Activated CD4-positive, alpha-beta T cell treated with anti-CD3 and anti-CD28 coated beads, Interleukin-2, amount 10 ng/mL, durations not matched to agents 7 days and 5 days (primary cell): ENCODE measurements at places on chromosomes 16 and 17. TPM values are rescaled to one million over a fixed set of nuclear protein-coding genes. Genes with fewer than 3 reads are reported as not detected.
A peak's percentile ranks its signal among the peaks of the same experiment; 100 is the strongest.

GRCh38 chr17:65588181-65588808 is 26.8 kb upstream of the AXIN2 start:
- H3K27ac ChIP-seq = no peak overlapping the region
- no peaks in the 10 kb centered on the region for H3K36me3 ChIP-seq
- H3K27me3 ChIP-seq = no peaks in the 10 kb centered on the region
- H3K4me1 ChIP-seq = peaks cover 18% of the 10 kb centered on the region

DNA sequence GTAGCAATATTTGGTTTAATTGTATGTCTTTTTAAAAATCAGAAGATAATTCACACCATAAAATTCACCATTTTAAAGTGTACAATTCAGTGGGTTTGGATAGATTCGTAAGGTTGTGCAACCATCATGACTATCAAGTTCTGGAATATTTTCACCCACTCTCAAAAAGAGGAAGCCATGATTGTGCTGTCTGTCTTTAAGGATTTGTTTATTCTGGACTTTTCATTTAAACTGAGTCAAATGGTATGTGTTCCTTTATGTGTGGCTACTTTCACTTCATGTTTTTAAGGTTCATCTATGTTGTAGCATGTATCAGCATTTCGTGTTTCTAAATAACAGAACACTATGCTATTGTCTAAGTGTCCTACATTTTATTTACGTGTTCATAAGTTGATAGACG is 68.1 kb upstream of the CPHXL start:
- H3K36me3 ChIP-seq = no peaks in the 10 kb centered on the region
- no peak for DNase-seq
- no peak overlapping the region for H3K27ac ChIP-seq
- H3K4me1 ChIP-seq = no peaks in the 10 kb centered on the region

- no peaks in the 10 kb centered on the region for H3K27me3 ChIP-seq
- DNase-seq = no peak
- H3K4me1 ChIP-seq = no peaks in the 10 kb centered on the region
- H3K4me3 ChIP-seq = no peak overlapping the region
Measured at GRCh38 chr17:76943781-76944213, 75.6 kb downstream of the MGAT5B start.

GRCh38 chr17:82848022-82848592 is 8.3 kb upstream of the ZNF750 start:
- H3K4me3 ChIP-seq = peak overlapping the region; percentile 20
- no peaks in the 10 kb centered on the region for H3K27me3 ChIP-seq
- peaks cover 16% of the 10 kb centered on the region for H3K4me1 ChIP-seq
- H3K36me3 ChIP-seq = peaks cover 6% of the 10 kb centered on the region
- peak overlapping the region; percentile 70 for H3K27ac ChIP-seq

DNA sequence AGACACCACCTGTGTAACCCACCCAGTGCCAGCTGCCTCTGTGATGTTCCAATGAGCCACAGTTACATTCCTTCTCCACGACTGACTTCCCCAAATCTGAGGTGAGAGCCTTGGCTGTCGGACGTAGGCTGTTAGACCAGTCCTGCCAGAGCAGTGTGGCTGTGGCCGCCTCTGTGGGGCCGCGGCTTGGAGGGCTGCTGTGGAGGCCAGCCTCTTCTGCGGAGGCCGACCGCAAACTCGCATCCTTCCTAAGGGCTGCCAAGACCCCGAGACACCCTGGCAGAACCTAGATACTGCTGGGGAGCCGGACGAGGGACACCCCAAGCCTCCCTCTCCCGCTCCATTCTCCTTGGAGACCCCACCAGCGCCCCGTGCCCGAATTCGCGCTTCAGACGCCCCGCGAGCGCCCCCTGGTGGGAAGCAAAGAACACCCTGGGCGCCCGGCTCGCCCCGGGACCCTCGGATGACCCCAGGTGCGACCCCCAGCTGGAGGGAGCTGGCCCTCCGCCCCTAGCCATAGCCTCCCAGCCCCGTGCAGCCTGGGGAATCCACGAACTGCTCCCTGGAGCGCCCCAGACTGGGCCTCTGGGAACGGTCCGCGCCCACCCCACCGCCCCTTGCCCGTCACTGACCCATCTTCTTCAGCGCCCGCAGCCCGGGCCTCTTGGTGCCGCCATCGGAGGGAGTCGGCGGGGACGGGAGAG is 547 bp downstream of the PLCD3 start:
- H3K27me3 ChIP-seq = peaks cover 6% of the 10 kb centered on the region
- no peaks in the 10 kb centered on the region for H3K36me3 ChIP-seq
- H3K4me1 ChIP-seq = peaks cover 17% of the 10 kb centered on the region
- H3K27ac ChIP-seq = no peak overlapping the region
- peak; percentile 54 for DNase-seq

GRCh38 chr17:77319211-77320043 is 178.7 kb downstream of the SEC14L1 start:
- DNase-seq = peak; percentile 29
- peaks cover 5% of the 10 kb centered on the region for H3K27me3 ChIP-seq
- H3K27ac ChIP-seq = peak overlapping the region; percentile 9
- peaks cover 26% of the 10 kb centered on the region for H3K4me1 ChIP-seq

DNA sequence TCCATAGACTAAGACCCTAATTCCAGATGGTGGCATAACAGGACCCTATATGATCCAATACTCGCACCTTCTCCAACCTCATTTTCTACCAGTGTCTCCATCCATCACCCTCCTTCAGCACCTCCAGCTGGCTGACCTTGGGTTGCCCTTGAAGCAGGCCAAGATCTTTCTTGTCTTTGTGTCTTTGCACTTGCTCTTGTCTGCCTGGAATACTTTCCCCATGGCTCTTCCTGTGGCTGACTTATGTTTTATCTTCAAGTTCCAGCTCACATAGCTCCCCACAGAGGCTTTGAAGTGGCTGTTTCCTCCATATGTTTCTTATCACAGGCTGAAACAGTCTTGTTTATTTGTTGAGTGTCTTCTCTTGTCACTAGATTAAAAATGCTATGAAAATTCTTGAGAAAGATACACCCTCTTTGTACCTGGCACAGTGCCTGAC is 29.6 kb upstream of the MMD start:
- peaks cover 12% of the 10 kb centered on the region for H3K27me3 ChIP-seq
- H3K27ac ChIP-seq = no peak overlapping the region
- H3K4me1 ChIP-seq = peaks cover 17% of the 10 kb centered on the region
- H3K4me3 ChIP-seq = no peak overlapping the region
- H3K36me3 ChIP-seq = no peaks in the 10 kb centered on the region

GRCh38 chr17:46942441-46943217 is 19.7 kb downstream of the GOSR2 start:
- H3K4me3 ChIP-seq = no peak overlapping the region
- H3K27ac ChIP-seq = no peak overlapping the region
- H3K36me3 ChIP-seq = peaks cover 22% of the 10 kb centered on the region
- H3K4me1 ChIP-seq = peaks cover 19% of the 10 kb centered on the region
- DNase-seq = peak; percentile 58

DNA sequence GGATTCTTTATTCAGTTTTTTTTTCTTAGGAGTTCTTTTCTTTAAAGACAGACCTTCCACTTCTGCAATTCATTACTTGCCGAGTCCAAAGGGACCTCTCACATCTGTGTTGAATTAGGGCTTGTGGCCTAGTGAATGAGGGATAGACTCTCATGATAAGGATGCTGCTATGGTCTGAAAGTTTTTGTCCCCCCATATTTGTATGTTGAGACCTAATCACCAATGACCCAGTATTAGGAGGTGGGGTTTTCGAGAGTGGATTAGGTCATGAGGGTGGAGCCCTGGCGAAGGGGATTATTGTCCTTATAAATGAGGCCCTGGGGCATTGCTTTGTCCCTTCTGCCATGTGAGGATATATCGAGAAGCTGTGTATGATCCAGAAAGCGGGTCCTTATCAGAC is 9.5 kb downstream of the KRT12 start:
- H3K27me3 ChIP-seq = peaks cover 20% of the 10 kb centered on the region
- H3K4me3 ChIP-seq = no peak overlapping the region
- peaks cover 2% of the 10 kb centered on the region for H3K4me1 ChIP-seq
- H3K27ac ChIP-seq = no peak overlapping the region

- H3K27me3 ChIP-seq = no peaks in the 10 kb centered on the region
- no peak overlapping the region for H3K27ac ChIP-seq
- no peaks in the 10 kb centered on the region for H3K4me1 ChIP-seq
Measured at GRCh38 chr16:54519161-54519695, 232.6 kb upstream of the IRX3 start.

Gene ACE
- total RNA-seq = 4.1 TPM

Gene FOXC2
- total RNA-seq = not detected

Gene SPN
- 351 TPM for total RNA-seq

Gene SHISA6
- not detected for total RNA-seq

Gene CBX8
- 6.4 TPM for total RNA-seq

Gene JUP
- 0.99 TPM for total RNA-seq

Gene FOXN1
- not detected for total RNA-seq

Gene CCL3
- total RNA-seq = 3.7 TPM

Gene HLF
- total RNA-seq = 0.65 TPM

Gene GRB7
- 0.69 TPM for total RNA-seq
